ENCODE measurements at places on chromosomes 4 and X.

GRCh38 chrX:49919617-49920016 is 2.8 kb upstream of the CLCN5 start:
- DNase-seq: peak; percentile 77

- DNase-seq: peak; percentile 31
These were observed 2.9 kb downstream of the USP11 start for GRCh38 chrX:47235691-47236103.

GRCh38 chr4:43316813-43317212 is 424.3 kb downstream of the GRXCR1 start:
- peak; percentile 15 for DNase-seq

DNA sequence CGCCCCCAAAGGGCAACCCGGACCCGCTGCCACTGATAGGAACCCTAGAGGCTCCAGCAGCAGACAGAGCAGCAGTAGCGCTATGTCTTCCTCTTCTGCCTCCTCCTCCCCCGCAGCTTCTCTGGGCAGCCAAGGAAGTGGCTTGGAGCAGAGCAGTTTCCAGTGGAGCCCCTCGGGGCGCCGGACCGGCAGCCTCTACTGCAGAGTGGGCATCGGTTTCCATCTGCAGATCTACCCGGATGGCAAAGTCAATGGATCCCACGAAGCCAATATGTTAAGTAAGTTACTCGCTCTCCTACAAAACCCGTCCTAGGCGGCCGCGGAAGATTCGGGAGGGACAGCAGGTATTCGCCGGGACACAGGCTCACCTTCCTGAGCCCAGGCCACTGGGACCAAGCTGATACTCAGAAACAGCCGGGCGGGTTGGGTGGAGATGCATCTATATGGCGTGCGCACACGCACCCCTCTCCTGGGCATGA is 477 bp downstream of the FGF5 start:
- peak; percentile 55 for DNase-seq

DNA sequence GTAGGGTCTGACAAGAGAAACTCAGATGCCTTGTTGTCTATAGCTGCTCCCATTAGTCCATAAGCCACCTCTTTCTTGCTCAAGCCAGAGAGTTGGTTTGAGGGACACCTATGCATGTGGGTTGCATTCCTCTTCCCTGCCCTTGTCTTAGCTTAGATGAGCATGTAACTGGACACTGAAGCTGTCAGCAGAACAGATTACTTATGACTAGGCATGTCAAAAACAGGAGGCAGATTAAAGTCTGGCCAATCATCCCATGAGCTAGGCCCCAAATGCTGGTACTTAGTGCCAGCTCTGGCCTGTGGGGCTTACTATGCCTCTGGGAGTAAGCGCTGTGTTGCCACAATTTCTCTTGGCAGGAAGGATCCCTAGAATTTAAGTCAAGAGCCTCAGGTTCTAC is 215.2 kb downstream of the AR start:
- DNase-seq: no peak

- DNase-seq: no peak
These were observed 66.1 kb upstream of the EFNB1 start for GRCh38 chrX:68762766-68763165.

GRCh38 chrX:46573892-46574773 is 568 bp downstream of the CHST7 start:
- DNase-seq: peak; percentile 65

DNA sequence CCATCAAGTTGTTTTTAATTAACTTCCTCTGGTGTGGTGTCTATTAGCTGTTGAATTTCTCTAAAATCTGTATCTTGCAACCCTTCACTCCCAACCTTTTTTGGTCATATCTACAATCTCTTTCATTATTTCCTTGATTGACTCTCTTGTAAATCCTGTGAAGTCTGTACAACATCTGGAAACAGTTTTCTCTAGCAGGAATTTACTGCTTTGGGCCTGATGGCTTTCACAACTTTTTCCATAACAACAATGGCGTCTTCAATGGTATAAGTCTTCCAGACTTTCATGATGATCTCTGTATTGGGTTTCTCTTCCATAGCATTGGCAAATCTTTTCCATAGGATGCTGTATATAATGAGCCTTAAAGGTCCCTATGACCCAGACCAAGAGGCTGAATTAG is 49.0 kb downstream of the TBC1D19 start:
- no peak for DNase-seq

GRCh38 chr4:141933978-141934377 is 297.6 kb downstream of the IL15 start:
- peak; percentile 3 for DNase-seq
